ENCODE measurements at places on chromosomes 16 and 17. TPM values are rescaled to one million over a fixed set of nuclear protein-coding genes. Genes with fewer than 3 reads are reported as not detected.

Gene CACNG5
- not detected for total RNA-seq

Gene RGS9
- 6.0 TPM for total RNA-seq

Gene ARRB2
- total RNA-seq = 68.0 TPM

Gene HIC1
- 1.6 TPM for total RNA-seq

Gene RAB11FIP4
- total RNA-seq = 1.6 TPM

Gene RNF135
- total RNA-seq = 25.7 TPM

Gene SEPTIN1
- 0.58 TPM for total RNA-seq

Gene HOXB8
- 7.2 TPM for total RNA-seq

Gene SLC13A2
- total RNA-seq = 0.15 TPM

Gene ATP6V0C
- total RNA-seq = 262 TPM

Gene SEBOX
- not detected for total RNA-seq

Gene KRTAP2-3
- not detected for total RNA-seq

Gene KRT28
- not detected for total RNA-seq

Gene KRT31
- total RNA-seq = not detected

Gene GAS2L2
- 0.06 TPM for total RNA-seq

Gene KLHDC4
- 34.6 TPM for total RNA-seq

Gene CXCL16
- 15.4 TPM for total RNA-seq

Gene SPIRE2
- 7.9 TPM for total RNA-seq

Gene ABCC3
- total RNA-seq = 153 TPM

Gene WFIKKN1
- total RNA-seq = 0.10 TPM

Gene TBC1D3K
- not detected for total RNA-seq

Gene CEP295NL
- total RNA-seq = 0.54 TPM

Gene ABCC11
- total RNA-seq = 0.16 TPM

Gene CDH11
- 0.14 TPM for total RNA-seq

Gene AP1G1
- total RNA-seq = 44.3 TPM

Gene ATP6V0A1
- total RNA-seq = 43.6 TPM

Gene SLFN14
- total RNA-seq = not detected
